ENCODE measurements at places on chromosomes 3 and 15.

DNA sequence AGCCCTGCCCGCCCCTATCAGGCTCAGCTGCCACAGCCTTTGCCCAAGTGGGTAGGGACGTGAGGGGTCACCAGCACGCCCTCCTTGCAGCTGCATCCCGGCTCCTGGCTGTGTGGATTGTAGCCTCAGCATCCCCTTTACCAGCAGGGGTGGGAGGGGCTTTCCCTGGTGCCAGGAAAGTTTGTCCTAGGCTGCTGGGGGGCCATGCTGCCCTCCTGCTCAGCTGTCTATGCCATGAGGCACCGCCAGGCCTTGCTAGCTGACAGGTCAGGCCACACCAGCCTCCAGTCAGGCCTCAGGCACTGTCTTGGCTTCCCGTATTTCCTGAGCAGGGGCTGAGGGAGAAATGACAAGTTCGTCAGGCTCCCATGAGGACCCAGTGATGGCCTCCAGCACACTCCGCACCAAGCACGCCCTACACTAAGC is 32.3 kb downstream of the TKT start:
- H3K27ac ChIP-seq = no peak overlapping the region
- no peaks in the 10 kb centered on the region for H3K27me3 ChIP-seq
- H3K4me1 ChIP-seq = no peaks in the 10 kb centered on the region
- H3K36me3 ChIP-seq = no peaks in the 10 kb centered on the region
- DNase-seq = no peak

DNA sequence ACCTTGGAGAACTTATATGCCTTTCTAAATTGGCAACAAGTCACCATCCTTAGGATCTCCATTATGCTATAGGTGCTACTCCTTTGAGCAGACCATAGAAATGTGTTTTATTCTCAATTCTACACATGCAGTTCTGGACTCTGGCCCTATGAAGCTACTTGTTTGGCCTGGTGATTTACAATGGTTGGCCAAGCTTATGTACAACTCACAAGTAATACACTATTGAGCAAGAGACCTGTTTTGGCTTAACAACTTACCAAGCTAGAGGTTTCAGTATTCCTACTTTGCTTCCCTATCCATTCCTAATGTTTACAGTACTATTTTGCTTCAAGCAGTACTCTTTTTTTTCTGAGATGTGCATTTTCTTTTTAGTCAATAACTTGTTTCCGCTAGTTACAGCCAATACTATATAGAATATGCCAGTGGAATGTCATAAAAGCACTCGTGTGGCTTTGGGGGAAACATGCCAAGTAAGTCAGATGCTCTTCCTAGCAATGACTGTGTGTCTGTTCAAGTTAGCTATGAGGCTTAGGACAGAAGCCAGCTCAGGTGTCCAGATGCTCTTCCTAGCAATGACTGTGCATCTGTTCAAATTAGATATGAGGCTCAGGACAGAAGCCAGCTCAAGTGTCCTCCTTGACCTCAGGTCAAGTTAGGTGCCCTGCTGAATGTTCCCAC is 174.9 kb upstream of the SEMA6D start:
- H3K27me3 ChIP-seq = no peaks in the 10 kb centered on the region
- no peaks in the 10 kb centered on the region for H3K36me3 ChIP-seq
- no peak overlapping the region for H3K27ac ChIP-seq
- peaks cover 11% of the 10 kb centered on the region for H3K4me1 ChIP-seq

DNA sequence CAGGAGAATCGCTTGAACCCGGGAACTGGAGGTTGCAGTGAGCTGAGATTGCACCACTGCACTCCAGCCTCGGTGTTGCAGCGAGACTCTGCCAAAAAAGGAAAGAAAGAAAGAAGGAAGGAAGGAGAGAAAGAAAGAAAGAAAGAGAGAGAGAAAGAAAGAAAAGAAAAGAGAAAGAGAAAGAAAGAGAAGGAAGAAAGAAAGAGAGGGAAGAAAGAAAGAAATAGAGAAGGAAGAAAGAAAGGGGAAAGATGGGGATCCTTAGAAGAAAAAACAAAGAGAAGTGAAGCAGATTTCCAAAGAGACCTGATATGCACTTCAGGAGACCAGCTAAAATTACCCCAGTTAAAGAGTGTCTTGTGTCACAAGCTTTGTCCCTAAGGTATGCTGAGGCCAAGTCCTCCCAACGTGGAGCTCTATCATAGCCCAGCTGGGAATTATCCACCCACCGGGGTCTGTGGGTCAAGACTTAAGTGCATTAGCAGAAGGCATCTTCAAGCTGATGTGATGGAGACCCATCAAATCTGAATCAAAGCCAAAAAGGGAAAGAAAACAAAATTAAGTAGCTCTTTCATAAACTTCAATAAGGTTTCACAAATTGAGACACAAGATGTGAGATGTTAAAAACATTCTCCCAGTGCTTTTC is 17.8 kb upstream of the AKAP13 start:
- H3K4me3 ChIP-seq = no peak overlapping the region
- no peak overlapping the region for H3K27ac ChIP-seq
- no peak for DNase-seq
- peaks cover 1% of the 10 kb centered on the region for H3K4me1 ChIP-seq

GRCh38 chr15:61742591-61742990 is 317.7 kb downstream of the VPS13C start:
- no peaks in the 10 kb centered on the region for H3K36me3 ChIP-seq
- no peak for DNase-seq
- H3K27ac ChIP-seq = no peak overlapping the region

DNA sequence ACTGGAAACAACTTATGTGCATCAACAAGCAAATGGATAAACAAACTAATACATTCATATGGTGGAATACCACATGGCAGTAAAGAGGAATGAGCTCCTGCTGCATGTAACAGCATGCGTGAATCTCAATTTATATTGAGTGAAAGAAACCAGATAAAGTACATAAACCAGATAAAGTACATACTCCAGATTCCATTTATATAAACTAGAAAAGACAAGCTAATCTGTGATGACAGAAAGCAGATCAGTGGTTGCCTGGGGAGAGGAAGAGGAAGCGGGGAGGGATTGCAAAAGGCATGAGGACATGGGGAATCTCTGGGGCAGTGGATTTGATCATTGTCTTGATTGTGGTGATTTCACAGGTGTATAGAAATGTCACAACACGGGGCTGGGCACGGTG is 34.2 kb downstream of the LIMD1 start:
- no peak overlapping the region for H3K4me3 ChIP-seq
- no peaks in the 10 kb centered on the region for H3K27me3 ChIP-seq
- no peak overlapping the region for H3K27ac ChIP-seq
- H3K4me1 ChIP-seq = peaks cover 69% of the 10 kb centered on the region
- H3K36me3 ChIP-seq = no peaks in the 10 kb centered on the region

DNA sequence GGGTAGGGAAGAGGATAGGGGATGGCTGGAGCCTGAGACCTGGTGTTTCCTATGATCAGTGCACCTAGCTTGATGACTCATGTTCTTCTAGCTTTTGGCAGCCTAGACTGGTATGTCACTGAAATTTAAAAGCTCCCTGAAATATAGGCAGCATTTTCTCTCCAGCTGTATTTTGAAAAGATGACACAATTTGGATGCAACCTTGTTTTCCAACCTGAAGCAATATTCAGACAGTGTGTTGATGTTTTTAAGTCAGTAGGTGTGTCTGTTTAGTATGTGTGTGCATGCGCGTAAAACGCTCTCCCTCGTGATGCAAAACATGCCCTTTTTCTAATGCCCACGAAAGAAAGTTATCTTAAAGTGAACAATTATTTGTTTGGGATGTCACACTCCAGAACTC is 58.5 kb downstream of the RPL22L1 start:
- H3K4me3 ChIP-seq = no peak overlapping the region
- H3K27ac ChIP-seq = peak overlapping the region; percentile 66
- H3K27me3 ChIP-seq = no peaks in the 10 kb centered on the region
- no peak for DNase-seq
- no peaks in the 10 kb centered on the region for H3K36me3 ChIP-seq

DNA sequence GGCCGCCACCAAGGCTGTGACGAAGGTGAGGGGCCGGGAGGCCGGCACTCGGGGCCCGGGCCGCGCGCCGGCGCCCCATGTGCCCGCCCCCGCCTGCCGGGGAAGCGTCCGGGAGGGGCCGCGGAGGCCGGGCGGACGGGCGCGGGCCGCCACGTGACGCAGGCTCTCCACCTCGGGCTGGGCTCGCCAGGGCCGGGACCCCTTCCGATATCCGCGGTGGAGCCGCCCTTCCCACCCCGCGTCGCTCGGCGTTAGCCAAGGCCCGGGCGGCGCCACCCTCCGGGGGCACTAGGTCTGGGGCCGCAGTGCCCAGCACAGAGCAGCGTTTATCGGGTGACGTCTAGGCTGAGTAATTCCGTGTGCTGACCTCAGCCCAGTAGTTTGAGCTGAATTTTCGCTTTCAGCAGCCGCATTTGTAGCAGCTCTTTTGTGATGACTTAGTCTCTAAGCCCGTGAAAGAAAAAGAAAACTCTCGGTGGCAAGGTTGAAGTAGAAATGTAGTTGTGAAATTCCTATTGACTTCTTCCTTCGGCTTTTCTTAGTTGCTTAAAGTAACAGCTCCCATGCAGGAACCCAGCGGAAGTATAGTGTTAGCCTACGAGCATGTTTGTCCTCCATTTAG is 885 bp downstream of the CDV3 start:
- H3K36me3 ChIP-seq = peaks cover 6% of the 10 kb centered on the region
- peak; percentile 39 for DNase-seq
- peak overlapping the region; percentile 60 for H3K4me3 ChIP-seq
- peaks cover 40% of the 10 kb centered on the region for H3K4me1 ChIP-seq
- no peaks in the 10 kb centered on the region for H3K27me3 ChIP-seq

- H3K36me3 ChIP-seq = no peaks in the 10 kb centered on the region
- H3K27ac ChIP-seq = no peak overlapping the region
- peaks cover 22% of the 10 kb centered on the region for H3K4me1 ChIP-seq
- DNase-seq = peak; percentile 18
Observed at GRCh38 chr3:73729969-73730440, 105.3 kb upstream of the PDZRN3 start.

DNA sequence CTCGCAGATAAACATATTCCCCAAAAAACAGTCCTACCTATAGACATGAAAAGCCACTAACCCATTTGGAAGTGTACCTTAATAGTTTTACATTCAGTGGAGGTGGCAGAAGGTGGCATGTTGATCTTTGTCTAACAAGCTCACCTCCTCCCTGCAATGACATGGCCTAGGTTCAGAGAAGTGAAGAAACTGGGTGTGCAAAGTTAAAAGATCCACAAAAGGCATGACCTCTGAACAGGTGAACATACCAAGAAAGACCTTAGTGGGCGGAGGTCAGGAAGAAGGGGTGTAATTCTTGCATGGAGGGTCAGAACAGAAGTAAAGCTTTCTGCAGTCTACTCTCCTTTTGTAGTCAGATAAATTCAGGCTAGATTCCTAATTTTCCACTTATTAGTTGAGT is 822 bp downstream of the MRPL3 start:
- no peak for DNase-seq
- peak overlapping the region; percentile 78 for H3K4me3 ChIP-seq
- peaks cover 34% of the 10 kb centered on the region for H3K4me1 ChIP-seq
